CD8-positive, alpha-beta T cell (primary cell): ENCODE measurements at places on chromosomes 5 and 9. TPM values are rescaled to one million over a fixed set of nuclear protein-coding genes. Genes with fewer than 3 reads are reported as not detected.

- DNase-seq, result no peak
These were observed 49.7 kb downstream of the KIF24 start for GRCh38 chr9:34279411-34279810.

Gene CDKN2B-AS1
- not detected for total RNA-seq

DNA sequence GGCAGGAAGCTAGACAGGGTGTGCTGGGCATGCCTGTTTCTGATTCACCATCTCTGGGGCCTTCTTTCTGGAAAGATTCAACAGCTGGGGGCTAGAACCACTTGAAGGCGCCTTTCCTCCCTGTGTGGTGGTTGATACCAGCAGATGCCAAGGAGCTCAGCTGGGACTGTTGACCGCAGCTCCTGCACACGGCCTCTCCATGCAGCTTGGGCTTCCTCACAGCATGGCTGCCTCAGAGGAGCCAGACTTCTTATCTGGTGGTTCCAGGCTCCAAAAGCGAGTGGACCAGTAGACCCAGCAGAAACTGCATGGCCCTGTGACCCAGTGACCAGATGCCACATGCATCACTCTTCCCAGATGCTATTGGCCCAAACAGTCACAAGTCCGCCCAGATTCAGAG, 74.7 kb upstream of the COL5A1 start:
- DNase-seq, result no peak

DNA sequence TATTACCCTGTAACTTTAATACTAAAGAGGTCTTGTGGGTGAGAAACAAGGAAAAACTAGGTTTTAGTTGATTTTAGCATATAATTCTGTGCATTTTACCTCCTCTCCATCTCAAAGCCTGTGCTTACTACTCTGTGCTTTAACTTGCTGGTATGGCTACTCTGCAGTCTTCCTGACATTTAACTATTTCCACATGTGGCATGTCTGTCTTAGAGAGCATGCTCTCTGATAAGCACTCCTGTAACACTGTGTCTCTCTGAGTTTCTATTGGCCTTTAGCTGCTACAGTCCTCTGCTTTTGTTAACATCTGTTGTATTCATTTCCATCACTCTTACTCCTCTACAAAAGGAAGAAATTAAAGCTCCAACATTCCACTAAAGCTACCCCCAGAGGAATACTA, 418.3 kb downstream of the RAB3C start:
- no peak for DNase-seq

DNA sequence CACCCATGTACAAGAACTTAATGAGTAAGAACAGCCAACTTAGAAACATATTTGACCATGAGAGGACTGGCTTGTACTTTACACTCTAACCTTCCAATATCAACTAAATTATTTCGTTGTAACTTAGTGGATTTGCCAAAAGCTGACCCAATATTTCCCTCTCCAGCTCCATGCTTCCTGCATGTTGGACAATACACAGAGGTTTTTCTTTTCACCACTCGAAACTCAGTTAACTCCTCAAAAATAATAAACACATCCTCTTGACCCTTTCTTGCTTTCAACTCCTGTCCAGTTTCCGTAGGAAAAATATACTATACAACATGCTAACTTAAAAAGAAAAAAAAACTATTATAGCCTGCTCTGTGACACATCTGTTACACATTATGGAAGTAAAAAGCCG, 188.9 kb downstream of the MPDZ start:
- no peak for DNase-seq

DNA sequence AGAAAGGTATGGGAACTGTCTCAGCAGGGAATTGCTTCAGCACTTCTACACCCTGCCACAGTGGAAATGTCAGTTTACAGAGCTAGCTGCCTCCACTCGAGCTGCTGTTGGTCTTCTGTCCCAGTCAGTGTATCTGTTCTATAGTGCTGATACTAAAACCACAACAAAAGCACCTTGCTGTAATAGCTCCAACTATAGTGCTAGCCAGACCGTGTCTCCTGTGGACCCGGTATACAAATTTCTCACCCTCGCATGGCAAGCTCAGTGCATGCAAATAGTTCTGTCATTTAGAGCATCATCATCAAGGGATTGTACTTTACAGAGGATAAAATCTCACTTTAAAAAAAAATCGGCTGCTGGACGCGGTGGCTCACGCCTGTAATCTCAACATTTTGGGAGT, 51.5 kb upstream of the IQGAP2 start:
- DNase-seq, result no peak
